ENCODE measurements at places on chromosomes 11 and 22.

DNA sequence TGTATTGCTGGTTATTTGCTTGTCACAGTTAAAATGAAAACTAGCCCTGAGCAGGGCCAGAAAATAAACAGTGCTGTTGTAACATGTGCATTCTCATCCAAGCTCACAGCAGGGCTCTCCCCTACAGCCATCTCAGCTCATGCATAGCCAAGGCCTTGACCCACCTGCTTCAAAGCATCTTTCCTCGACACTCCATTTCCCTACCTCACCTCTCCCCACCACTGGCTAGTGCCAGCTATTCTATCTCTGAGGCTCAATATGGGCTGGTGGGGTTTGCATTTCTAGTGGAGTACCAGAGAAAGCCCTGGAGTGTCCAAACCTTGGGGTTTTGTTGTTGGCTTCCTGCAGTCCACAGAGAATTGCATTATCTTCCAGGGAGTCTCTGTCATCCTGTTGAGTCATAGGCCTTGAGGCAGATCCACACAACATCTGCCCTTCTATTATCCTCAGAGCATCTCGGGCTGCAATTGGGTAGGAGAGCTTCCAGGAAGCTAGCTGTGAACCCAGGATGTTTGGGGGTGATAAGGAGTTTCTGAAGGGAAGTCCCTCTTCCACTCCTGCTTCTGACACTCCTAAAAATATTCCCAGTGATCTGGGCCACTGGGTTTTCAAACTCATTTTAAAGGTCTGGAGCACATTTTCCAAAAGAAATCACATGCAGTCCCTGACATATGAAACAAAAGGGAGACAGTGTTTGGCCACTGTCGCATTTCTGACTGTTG is 36.1 kb upstream of the AMOTL1 start:
- no peak for DNase-seq

DNA sequence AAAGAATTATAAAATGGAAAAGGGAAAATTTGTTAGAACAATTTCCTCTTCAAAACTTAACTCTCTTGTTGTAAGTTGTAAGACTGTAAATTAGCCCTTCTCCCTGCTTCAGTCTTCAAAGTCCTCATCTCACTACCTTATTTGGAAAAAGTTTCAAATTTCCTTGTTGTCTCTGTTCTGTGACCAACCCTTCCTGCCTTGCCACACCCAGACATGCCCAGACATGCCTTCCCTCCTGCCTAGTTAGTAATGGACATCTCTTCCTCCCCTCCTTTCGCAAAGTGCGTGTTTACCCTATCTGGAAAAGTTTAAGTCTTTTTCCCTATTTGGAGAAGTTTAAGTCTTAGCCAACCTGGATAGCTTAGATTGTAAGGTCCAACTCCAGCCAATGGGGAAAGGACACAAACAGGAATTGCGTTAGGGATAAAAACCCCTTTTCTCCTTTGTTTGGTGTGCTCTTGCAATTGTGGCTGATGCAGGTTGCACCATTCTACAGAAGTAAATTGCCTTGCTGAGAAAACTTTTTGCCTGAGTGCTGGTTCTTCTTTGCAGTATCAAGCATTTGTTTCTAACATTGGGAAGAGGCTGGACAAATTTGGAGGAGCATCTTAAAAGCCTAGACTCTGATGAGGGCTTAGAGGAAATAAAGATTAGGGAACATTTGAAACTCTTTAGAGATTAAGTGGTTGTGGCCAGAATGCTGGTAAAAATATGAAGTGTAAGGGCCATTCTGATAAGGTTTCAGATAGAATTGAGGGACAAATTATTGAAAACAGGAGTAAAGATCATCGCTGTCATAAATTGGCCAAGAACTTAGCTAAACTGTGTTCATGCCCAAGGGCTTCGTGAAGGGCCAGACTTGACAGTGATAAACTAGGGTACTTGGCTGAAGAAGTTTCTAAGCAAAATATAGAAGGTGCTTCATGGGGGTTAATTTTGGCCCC is 15.4 kb downstream of the OR52K2 start:
- no peak for DNase-seq

DNA sequence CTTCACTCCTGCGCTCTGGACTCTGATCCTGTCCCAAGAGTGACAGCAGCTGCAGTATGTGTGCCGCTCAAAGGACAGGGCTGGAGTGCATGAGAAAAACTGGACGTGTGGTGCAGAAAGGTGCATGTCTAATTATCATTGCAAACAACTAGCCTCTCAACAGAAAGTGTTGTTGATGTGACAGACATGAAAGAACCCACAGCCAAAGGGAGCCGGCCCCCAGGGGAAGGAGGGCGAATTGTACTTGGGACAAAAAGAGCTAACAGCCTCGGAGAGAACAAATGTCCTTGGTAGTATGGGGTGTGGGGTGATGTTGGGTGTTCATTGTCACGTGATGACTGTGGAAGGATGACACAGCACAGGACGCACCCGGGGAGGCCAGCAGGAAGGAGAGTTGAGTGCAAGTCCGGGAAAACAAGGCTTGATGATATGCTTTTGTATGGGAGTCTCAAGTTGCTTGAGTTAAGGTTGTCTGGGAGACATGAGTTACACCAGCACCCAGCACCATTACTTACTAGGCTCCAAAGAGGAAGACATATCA is 325.5 kb downstream of the NTM start:
- no peak for DNase-seq

DNA sequence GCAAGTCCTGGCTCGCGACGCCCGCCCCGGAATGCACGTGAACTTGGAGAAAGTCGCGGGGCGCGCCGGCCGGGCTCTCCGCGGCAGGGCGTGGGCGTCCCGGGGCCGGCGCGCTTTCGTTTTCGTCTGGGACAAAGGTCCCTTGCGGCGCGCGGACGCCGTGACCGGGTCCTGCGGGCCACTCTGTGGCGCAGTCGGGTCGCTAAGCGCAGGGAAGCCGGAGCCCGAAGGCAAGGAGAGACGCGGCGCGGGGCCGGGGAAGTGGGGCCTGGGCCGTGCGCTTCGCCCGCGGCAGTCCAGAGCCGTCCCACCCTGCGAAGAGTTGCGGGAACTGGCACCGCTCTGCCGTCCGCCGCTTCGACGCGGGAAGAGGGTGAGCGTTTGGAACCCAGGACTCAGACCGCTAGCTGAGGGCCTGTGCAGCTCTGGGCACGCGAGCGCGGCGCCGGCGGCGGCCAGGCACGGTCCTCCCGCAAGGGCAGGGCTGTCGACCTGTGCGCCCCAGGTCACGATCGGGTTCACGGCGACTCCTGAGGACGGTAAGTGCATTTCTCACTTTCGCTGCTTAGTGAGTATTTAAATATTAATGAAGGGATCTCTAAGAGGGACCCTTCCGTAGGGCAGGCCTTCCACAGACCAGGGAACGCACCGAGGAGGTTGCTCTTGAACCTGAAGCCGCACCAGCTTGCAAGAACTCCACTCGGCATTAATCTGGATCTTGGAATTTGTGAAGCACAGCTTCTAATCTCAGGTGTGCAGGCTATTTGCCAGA is 78.0 kb upstream of the PPARA start:
- no peak for DNase-seq

- DNase-seq: no peak
Observed at GRCh38 chr11:75668451-75669297, at the start of gene MAP6. MAP6 (minus strand) TSS chr11:75669038; CDS start chr11:75668369, 669 bp downstream.

DNA sequence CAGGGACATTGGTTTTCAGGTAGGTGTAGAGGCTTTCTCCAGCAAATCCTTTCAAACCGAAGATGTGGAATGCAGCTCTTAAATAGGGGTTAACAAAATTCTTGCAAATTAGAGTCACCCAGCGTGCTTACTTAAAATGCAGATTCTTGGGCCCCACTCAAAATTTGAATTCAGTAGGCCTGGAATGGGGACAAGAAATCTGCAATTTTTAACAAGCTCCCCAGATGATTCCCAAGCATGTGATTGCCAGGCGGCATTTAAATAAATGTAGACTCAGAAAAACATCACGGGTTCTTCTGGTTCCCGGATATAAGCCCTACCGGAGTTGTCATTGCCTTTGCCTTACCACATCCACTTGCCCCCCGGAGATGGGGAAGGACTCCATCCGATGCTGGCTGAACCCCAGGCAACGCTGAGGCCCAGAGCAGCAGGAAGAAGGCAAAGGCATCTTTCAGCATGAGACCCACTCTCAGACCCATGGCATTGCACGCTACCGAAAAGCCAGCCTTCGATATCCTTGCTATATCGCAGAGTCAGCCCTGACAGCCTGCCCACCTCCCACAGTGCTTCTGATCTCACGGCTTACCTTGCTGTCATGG is 134.2 kb downstream of the DSCAML1 start:
- no peak for DNase-seq

Measured in activated CD8-positive, alpha-beta memory T cell treated with anti-CD3 and anti-CD28 coated beads for 48 hours (primary cell).